ENCODE measurements at places on chromosomes 1 and 21. TPM values are rescaled to one million over a fixed set of nuclear protein-coding genes. Genes with fewer than 3 reads are reported as not detected.

GRCh38 chr1:236809148-236809547 is 14.1 kb downstream of the MTR start:
- no peak for DNase-seq

GRCh38 chr1:221897321-221897721 is 155.4 kb upstream of the DUSP10 start:
- DNase-seq = no peak

DNA sequence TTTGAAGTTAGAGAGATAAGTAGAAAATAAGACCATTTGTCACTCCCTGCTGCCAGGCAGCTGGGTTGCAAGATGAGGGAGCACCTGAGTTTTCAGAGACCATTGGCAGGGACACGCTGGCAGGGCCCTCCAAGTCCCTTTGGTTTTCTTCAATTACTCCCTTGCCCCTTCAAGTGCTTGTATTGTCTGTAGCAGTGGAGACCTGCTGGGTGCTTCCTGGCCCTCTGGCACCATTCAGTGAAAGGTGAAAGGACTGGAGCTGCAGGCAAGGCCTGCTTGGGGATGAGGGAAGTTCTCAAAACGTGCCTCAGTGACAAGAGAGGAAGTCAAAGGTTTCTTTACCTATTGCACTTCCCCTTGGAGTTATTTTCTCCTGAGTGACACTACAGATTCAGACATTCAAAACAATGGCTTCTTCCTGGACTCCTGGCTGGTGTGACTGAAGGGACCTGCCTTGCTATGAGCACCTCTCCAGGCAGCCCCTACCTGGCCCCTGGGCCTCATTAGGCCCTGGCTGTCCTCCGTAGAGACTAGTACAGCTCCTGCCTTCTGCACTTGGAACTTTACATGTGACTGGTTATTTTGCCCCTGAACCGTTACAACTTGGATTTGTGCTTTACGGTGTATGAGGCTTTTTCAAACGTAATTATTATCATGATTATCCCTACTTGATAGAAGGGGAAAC is 100.1 kb downstream of the C1orf21 start:
- DNase-seq = no peak

DNA sequence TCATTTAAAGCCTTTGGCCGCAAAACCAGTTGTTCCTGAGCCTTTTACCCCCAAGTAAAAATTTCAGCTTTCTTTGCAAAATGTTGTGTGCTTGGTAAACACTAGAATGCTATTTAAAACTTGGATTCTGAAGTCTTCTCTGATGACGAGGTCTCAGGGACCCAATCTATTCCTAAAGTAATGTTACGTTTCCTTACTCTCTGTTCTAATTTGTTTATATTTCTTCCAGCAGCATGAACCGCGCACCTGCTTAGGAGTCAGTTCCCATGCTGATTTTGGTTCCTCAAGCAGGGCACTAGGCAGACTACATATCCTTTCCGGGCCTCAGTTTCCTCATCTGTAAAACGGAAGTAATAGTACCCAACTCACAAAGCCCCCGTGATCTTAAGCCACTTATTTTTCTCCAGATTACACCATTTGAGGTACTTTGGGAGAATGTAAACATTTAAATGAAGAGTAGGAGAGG is 969 bp upstream of the ALDH4A1 start:
- DNase-seq = no peak

DNA sequence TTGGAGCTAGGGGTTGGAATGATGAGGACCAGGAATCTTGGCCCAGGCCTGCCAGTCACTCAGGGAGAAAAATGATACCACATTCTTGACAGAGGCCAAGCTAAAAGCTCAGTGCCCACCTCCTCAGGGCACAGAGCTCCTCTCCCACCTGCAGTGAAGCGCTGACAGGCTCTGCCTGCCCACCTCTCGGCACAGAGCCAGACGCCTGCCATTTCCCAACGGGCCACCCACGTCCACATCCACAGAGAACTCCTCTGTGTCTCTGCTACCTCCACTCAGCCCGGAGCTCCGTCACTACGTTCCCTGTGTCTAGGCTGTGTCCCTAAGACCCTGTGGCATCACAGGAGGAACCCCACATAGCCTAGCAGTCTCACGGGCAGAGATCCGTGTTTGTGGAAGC is 60.8 kb downstream of the MRPL37 start:
- no peak for DNase-seq

GRCh38 chr1:212412374-212412773 is 2.3 kb downstream of the PACC1 start:
- no peak for DNase-seq

- DNase-seq = no peak
Observed at GRCh38 chr1:44283524-44284173, 70.4 kb downstream of the DMAP1 start.

The SLC22A15 gene
- total RNA-seq = 1.6 TPM

The LHX8 gene
- total RNA-seq = not detected

The PRR9 gene
- total RNA-seq = not detected

The MLLT11 gene
- total RNA-seq = 5.4 TPM

The SERPINC1 gene
- not detected for total RNA-seq

The CHRNB2 gene
- not detected for total RNA-seq

The C1orf56 gene
- total RNA-seq = 1.9 TPM

The DFFA gene
- total RNA-seq = 31.9 TPM

The KRTAP7-1 gene
- total RNA-seq = not detected

The RIMS3 gene
- total RNA-seq = 6.9 TPM

The ANXA9 gene
- total RNA-seq = not detected

The CFHR4 gene
- not detected for total RNA-seq

Data from activated naive CD8-positive, alpha-beta T cell treated with anti-CD3 and anti-CD28 coated beads, Interleukin-2, amount 10 ng/mL, durations not matched to agents 7 days and 5 days (primary cell).